ENCODE measurements at places on chromosomes 4 and X.
A peak's percentile ranks its signal among the peaks of the same experiment; 100 is the strongest.

DNA sequence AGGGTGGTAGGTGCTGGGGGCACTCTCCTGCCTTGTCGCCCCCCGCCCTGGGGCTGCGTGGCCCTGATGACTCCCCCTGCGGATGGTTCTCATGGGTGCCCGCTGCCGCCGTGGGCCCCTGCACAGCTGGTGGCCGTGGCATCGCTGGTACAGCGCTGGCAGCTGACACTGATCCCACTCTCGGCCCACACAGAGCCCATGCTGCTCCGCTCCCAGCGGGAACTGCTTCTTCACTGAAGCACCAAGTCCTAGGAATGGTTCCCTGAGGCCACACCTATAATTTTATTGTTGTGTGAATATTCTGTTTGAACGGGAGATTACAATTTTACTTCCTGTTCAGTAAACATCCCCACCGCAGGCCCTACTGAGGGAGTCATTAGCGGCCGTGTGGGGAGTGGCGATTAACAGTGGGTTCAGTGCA, 138.6 kb upstream of the NKX1-1 start:
- no peak for DNase-seq

DNA sequence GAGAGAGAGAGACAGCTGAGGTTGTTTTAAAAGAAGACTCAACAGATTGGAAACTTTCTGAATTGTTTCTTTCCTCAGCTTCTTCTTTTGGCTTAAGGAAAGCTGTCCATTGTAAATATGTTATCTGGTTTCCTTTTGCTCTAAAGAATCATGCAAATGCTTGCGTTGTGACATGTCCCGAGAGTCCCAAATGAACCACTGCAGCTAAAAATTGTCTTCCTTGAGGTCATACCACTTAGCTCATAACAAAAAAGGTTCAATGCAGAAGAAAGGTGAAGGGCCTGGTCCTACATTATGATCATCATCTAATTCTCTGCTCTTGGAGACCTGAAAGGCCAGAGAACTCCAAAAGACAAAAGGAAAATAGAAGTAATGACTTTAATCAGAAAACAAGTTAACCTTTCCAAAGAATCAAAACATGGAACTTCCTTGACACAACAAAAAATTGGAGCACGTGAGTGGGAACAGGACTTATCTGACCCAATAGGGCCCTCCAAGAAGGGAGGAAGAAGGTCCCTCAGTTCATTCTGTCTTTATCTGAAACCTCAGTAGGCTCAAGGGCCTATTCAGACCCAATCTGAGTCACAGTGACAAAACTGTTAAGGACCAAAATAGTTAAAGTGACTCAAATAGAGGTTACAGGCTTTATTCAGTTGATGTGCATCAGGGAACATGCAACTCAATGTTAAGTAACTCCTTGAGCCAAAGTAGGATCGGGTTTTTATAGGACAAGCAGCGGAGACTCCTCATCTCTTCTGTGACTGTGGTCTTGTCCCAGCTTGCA, 14.7 kb upstream of the VSIG1 start:
- no peak for DNase-seq

- DNase-seq = no peak
These were observed 527.2 kb downstream of the GBA3 start for GRCh38 chr4:23219779-23220408.

GRCh38 chrX:1713296-1713695, 98.4 kb downstream of the ASMT start:
- DNase-seq = no peak

GRCh38 chrX:132433001-132433400, 55.8 kb downstream of the MBNL3 start:
- DNase-seq = no peak

DNA sequence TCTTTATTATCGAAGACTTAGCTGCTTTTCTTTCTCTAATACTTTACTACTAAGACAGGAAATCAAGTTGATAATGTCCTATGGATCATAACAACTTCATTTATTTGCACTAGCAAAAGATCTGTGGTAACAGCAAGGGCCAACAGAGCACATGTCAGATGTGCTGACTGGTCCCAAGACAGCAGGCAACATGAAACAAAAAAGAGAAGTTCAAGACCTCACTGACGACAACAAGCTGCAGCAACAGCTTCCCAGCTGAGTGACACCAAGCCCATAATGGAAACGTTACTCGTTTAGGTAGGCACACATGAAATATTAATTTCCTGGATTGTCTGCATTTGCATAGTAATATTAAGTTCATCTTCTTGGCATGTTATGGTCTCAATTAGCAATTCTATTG, 126.9 kb downstream of the UNC5C start:
- no peak for DNase-seq

DNA sequence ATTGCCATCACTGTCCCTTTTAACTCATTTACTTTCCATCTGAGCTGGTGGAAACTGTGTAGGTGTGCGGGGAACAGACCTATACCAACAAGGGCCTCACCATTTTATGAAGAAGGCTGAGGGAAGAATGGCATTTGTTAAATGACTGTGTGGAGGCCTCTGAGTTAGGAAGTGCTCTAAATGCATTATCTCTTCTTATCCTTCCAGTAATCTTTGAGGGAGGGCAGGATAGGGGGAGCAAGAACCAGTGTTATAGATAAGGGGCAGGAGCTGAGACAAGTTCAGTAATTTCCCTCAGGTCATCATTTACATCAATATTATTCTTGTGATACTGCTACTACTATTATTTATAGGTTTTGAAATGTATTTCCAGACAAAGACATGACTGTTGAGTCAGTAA, 122.4 kb upstream of the PDLIM3 start:
- no peak for DNase-seq

GRCh38 chrX:124216396-124217115, 115.9 kb upstream of the TEX13D start:
- DNase-seq = no peak

DNA sequence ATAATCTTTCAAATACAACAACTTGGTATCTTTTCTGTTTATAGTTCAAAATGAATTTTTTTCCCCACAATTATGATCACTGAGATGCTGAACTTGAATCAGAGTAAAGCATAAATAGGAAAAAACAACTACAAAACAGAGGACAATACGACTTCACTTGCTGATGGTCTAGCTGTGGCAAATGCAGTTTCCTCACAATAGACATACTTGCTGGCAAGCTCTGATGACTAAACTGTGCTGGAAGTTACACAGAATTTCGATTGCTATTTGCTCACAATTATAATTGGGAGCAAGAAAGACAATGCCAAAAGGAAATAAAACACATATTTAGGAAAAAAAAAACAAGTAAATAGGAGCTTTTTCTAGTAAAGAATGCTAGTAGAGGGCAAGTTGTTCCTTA, 14.7 kb downstream of the VEGFC start:
- no peak for DNase-seq

- no peak for DNase-seq
These were observed 216.4 kb downstream of the ARHGAP10 start for GRCh38 chr4:147948336-147948735.

GRCh38 chr4:106353786-106354185, 14.8 kb downstream of the GIMD1 start:
- no peak for DNase-seq

DNA sequence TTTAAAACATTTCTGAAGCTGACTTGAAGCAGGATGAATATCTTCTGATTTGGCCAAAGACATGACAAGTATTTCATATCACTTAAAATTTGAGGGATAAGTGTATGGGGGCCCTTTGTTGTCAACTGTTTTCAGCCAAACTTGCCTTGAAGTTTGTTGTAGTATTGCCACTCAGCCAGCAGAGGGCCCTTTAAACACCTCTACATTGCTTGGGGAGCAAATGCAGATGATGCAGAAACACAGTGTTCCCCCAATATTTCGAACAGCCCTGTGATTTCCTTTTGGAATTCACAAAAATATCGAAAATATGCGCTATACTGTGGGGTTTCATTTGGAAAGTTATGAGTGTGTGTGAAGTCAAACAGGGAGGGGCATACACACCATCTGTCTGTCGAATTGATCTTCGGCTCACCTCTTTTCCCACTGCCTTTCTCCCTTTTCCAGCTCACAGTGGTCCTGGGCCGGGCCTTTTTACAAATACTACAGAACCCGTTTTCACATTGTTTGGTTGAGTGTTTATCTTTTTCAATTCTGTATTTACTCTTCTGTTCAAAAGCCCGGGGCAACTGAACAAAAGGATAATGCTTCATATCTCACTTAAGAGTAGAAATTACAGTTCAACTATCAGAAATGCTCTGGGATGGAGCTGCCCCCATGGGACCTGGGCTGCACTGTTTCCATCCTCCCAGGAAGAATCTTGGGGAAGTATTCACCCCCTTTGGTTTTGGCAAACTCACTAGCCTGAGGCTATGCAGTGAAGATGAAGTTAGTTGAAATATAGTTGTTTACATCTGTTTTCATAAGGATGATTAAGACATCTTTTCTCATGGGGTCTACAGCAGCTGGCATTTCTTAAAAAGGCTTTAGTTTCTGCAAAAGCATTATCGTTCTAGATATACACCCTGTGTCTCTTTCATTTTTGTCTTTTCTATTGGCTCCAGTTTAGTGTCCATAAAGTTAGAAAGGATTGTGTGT, 137.6 kb downstream of the EGF start:
- peak; percentile 76 for DNase-seq

DNA sequence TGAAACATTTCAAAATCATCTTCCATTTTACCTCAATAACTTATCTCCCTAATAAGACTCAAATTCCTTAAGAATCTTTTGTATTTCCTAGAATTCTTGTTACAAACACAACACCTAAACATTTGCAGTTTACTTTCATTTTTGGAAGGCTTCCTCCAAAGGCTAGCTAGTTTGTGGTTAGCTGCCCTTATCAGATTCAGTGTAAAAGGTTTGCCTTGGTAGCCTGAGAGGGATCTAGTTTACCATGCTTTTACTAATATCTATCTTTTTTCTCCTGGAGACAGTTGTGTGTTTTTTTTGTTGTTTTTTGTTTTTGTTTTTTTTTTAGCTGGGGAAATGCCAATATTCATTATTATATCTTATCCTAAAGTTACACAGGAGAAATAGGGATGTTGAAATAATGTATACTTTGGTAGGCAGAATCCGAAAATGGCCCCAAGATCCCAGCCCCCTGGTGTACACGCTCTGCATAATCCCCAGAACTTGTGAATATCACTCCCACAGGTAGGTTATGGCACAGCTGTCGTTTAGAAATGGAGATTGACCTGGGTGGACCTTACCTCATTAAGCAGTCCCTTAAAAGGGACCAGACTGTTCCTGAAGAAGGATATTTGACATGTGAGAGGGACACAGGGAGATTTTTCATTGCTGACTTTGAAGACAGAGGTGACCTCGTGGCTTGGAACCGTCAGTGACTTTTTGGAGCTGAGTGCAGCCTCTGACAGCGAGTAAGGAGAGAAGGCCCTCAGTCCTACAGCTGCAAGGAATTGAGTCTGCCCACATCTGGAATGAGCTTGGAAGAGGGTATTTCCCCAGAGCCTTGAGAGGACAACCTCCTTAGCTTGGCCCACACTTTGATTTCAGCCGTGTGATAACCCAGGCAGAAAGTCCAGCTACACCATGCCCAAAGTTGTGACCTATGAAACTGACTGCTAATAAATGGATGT, 33.4 kb downstream of the SEPTIN11 start:
- peak; percentile 35 for DNase-seq

DNA sequence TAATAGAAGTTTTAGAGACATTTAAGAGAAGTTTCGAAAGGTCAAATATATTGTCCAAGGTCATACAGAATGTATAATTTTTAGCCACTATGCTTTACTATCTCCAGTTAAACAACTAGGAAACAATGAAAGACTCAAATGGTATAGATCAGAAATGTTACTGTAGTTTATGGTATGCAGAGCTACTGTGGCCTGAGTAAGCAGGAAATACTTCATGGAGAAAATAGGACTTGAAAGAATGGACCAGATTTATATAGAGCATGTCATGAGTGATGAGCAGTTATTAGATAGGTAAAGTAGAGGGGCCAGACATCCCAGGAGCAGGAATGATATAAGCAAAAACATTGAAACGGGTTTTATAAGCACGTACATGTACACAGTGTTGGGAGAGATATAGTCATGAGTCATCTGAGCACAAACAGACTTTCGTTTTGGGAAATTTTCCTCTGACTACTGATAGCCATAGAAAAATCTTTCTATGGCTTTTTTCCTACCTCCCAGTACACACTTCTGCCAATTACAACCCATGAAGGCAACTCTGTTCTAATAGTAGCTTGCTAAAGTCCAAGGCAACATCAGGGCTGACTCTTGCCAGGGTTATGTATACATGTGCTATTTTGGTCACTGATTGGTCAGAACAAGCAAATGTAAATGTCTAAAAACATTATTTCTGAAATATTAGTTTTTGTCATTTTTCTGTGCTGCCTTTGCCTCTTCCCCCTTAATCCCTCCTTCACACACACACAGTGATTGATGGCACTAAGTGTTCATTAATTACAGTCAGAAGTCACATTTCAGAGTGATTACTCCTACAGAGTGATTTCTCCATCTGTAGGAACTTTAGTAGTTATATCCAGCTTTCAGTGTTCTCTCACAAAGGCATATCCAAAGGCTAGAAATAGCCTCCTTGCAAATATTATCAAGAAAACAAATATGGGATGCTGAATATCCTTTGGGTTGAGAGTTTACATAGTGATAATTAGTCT, 198.7 kb downstream of the ENOX2 start:
- no peak for DNase-seq

GRCh38 chr4:121728798-121729226, 32.0 kb upstream of the ANXA5 start:
- DNase-seq = no peak

- DNase-seq = peak; percentile 24
These were observed 875 bp downstream of the LAP3 start for GRCh38 chr4:17577665-17578481.

DNA sequence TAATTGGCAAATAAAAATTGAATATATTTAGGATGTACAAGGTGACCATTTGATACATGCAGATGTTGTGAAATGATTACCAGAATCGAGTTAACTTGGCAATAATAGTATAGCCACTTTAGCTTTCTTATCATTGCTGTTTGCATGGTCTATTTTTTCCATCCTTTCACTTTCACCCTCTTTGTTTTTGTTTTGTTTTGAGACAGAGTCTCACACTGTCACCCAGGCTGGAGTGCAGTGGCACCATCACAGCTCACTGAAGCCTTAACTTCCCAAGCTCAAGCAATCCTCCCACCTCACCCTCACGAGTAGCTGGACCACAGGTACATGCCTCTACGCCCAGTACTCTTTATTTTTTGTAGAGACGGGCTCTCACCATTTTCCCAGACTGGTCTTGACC, 218.6 kb upstream of the ADGRL3 start:
- DNase-seq = no peak

GRCh38 chr4:86556791-86557415, 37.2 kb upstream of the PTPN13 start:
- DNase-seq = no peak

DNA sequence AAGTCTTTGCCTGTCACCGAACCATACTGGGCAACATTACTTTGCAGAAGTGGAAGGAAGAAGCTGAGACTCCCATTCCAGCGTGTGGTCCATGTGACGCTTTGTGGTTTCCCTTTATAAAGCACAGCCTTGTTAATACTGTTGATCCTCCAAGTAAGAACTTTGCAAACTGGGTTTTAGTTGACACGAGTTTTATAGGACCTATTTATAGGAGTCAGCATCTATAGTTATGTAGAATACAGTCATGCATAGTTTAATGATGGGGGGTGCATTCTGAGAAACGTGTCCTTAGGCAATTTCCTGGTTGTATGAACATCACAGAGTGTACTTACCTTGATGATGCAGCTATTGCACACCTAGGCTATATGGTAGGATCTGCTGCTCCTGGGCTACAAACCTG, 1879.4 kb upstream of the TENM3 start:
- no peak for DNase-seq

Measured in hematopoietic multipotent progenitor cell treated with erythropoietin and hydrocortisone succinate and interleukin-3 and kit ligand, for 15 days (in vitro differentiated cells).